ENCODE measurements at places on chromosomes 16 and 17. TPM values are rescaled to one million over a fixed set of nuclear protein-coding genes. Genes with fewer than 3 reads are reported as not detected.

DNA sequence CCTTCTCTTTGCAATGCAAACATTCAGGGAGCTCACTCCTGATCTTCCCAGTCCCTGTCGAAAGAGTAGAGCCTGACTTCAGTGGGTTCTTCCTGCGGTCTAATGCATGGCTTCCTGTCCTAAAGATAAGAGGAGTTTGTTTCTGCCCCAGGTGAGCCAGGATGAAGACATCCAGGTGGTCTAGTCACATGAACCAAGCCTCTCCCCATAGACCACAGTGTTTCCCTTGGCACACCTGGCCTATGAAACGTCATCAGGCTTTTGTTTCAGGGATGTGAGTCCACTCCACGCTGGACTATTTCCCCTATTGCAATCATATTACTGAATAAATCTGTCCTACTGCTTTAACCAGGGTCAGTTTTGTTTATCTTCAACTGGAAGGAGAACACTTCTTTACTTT lies 21.1 kb downstream of the CES1 start:
- no peaks in the 10 kb centered on the region for H3K36me3 ChIP-seq
- no peaks in the 10 kb centered on the region for H3K4me1 ChIP-seq
- H3K27me3 ChIP-seq, result no peaks in the 10 kb centered on the region
- H3K27ac ChIP-seq, result no peak overlapping the region
- no peak overlapping the region for H3K4me3 ChIP-seq
- DNase-seq, result no peak

DNA sequence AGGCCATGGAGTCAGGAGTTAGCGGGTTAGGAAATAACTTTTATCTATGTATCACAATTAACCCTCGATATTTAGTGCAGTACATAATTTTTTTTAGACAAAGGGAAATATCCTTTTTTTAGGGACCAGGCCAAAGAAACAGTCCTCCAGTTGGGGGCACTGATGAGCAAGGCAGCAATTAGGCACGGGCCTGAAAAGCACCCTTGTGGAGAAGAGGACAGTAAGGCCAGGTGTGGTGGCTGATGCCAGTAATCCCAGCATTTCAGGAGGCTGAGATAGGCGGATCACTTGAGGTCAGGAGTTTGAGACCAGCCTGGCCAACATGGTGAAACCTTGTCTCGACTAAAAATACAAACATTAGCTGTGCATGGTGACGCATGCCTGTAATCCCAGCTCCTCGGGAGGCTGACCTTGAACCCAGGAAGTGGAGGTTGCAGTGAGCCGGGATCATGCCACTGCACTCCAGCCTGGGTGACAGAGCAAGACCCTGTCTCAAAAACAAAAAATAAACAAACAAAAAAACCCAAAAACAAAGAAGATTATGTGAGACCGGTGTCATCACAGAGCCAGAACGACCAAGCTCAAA lies 158.3 kb upstream of the NOL11 start:
- no peak overlapping the region for H3K4me3 ChIP-seq
- no peak for DNase-seq
- H3K27ac ChIP-seq, result no peak overlapping the region
- H3K27me3 ChIP-seq, result no peaks in the 10 kb centered on the region

GRCh38 chr16:52597073-52597771 lies 50.3 kb upstream of the TOX3 start:
- DNase-seq, result no peak
- H3K27me3 ChIP-seq, result no peaks in the 10 kb centered on the region
- H3K4me3 ChIP-seq, result no peak overlapping the region
- no peaks in the 10 kb centered on the region for H3K36me3 ChIP-seq
- H3K4me1 ChIP-seq, result no peaks in the 10 kb centered on the region
- H3K27ac ChIP-seq, result no peak overlapping the region

The NPTX1 gene
- total RNA-seq, result 0.58 TPM

- no peak for DNase-seq
- no peaks in the 10 kb centered on the region for H3K36me3 ChIP-seq
- peaks cover 69% of the 10 kb centered on the region for H3K4me1 ChIP-seq
- H3K4me3 ChIP-seq, result no peak overlapping the region
These were observed 49.6 kb downstream of the SDK2 start for GRCh38 chr17:73594598-73594997.

- H3K27ac ChIP-seq, result no peak overlapping the region
- H3K4me1 ChIP-seq, result peaks cover 43% of the 10 kb centered on the region
- peaks cover 4% of the 10 kb centered on the region for H3K36me3 ChIP-seq
- DNase-seq, result no peak
- H3K4me3 ChIP-seq, result no peak overlapping the region
- no peaks in the 10 kb centered on the region for H3K27me3 ChIP-seq
These were observed 134.6 kb downstream of the CLEC16A start for GRCh38 chr16:11078812-11079459.

DNA sequence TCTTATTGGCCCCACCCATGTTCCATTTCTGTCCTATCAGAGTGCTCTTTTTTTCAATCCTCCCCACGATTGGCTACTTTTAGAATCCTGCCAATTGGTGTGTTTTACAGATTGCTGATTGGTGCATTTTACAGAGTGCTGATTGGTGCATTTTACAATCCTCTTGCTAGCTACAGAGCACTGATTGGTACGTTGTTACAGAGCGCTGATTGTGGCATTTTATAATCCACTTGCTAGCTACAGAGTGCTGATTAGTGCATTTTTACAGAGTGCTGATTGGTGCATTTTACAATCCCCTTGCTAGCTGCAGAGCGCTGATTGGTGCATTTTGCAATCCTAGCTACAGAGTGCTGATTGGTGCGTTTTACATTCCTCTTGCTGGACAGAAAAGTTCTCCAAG lies 9.5 kb upstream of the CCL17 start:
- no peak overlapping the region for H3K4me3 ChIP-seq
- H3K36me3 ChIP-seq, result no peaks in the 10 kb centered on the region
- H3K27ac ChIP-seq, result no peak overlapping the region
- DNase-seq, result no peak
